ENCODE measurements at places on chromosomes 2 and 18.

DNA sequence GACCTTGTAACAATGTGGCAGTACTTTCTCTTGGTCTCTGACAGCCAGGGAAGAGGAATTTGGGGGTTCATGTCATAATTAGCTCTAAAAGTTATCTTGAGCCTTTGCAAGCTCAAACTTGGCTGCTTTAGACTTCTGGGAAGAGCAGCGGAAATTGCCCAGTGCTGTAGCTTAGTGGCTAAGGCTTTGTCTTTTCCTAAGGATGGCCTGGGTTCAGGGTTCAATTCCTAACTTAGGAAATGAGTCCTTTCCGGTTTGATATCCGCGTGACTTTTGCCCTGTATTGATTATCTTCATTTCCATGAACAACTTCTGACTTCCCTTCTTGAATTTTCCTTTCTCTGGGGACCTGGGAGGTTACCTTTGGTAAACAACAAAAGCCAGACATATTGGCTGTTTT lies 961.0 kb downstream of the CNTNAP5 start:
- DNase-seq, result no peak

DNA sequence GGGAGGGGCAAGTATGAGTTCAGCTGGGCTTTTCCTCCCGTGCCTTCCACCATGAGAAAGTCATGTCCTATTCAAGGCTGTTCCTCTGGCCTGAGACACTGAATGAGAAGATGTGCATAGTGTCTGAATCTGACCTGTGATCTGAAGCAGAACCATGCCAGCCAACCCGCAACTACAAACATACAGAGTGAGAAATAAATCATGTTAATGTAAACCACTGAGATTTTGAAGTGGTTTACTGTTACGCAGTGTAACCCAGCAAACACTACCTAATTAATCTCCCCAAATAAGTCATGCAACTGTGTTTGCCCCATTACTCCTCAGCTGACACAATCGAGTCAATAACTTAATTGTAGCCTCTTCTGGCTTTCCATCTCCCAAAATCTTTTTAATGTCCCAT lies 49.2 kb downstream of the METTL4 start:
- DNase-seq, result no peak

GRCh38 chr2:12267042-12267441 lies 449.7 kb upstream of the TRIB2 start:
- no peak for DNase-seq

GRCh38 chr2:170298861-170299429 lies 121.0 kb downstream of the MYO3B start:
- no peak for DNase-seq

GRCh38 chr2:85516653-85517389 lies 22.1 kb upstream of the MAT2A start:
- DNase-seq, result no peak

GRCh38 chr2:65436824-65437221 lies 4.4 kb upstream of the SPRED2 start:
- no peak for DNase-seq

DNA sequence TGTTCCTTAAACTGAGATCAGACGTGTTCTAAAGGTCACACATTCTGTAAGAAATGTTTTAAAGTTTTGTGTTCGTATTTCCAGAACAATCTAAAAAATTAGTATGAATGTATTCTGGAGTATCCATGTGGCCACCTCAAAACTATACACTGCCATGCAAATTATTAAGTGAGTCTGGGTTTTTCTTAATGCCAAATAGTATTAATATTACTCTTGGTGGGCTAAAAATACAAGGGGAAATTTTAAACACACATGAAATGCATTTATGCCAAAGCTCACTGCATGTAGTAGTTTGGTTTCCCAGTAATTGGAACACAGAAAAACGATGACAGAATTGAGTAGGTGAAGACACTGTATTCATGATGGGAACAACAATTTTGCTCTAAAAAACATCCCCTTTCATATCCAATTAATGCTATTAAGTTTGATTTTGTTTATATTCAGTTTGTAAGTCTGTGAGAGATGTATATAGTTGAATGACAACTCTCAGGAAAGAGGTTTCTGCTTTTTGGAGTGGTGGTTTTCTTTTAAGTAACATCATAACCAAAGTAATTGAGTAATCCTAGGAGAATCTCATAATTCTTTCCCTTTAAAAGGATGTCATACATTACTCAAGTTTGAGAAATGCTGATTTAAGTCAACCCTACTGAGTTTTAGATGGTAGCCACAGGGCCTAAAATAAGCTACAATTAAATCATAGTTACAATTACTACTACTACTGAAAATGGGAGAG lies 75.7 kb upstream of the CDCA7 start:
- DNase-seq, result no peak

DNA sequence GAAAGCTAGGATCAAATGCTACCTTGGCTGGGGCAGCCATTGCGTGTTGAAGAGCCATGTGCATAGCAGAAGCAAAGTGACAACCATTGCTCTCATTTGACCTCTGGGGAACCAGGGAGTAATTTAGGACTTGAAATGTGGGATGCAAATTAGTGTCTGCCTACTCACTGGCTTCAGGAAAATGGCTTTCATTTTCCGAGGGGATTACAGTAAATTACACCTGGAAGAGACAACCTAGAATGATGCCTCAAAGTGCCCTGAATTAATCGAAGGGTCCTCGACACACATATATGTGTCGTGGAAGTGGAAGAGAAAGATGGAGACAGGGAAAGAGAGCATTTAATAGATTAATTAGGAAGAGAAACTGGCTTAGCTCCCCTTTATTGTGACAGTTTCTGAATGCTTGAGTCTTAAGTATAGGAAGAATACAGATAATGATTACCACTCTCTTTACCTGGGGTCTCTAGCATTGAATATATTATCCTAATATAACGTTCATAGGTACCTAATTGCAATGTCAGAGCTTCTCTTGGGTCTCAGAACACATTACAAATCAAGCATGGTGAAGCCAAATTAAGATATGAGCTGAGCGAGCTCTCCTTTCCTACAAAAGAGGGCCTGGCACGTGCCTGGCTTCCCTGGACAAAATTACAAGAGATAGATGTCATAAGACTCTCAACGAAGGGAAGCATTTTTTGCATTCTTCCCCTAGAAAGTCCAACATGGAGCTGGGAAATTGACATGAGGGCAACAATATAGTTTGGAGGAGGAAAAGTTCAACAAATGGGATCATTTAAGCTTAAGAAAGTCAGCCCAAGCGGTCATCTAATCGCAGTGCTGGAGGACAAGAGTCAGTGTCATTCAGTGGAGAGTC lies 59.5 kb downstream of the MYCN start:
- no peak for DNase-seq

DNA sequence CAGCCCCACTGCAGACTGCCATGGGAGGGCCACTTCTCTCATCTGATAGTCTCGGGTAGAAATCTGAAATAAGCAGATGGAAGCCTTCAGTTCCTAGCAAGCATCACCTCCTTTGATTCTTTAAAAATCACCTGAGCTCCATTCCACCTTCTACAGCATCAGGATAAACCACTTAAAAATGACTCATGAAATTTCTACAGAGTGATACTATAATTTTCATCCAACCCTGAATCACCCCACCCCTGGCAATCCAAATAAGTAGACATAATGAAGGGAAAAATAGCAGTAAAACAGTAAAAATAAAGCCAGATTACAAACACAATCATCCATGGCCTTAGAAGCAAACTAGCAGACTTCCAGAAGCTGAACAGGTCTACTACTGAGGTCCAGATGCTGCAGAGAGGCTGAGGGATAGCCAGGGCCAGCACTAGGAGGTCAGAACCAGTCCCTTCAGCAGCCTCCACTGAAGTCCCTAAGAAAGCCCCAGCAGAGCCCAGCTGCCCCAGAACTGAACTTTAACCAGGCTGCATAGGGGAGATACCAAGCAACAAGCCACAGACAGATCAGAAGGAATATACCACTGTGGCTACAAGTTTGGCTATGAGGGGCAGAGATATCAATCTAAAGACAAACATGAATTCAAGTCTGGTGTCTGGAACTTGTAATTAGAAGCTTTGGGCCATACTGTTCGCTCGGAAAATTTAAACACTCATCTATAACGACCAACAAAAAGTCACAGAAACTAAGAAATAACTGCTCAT lies 54.7 kb upstream of the RNU4ATAC start:
- no peak for DNase-seq

DNA sequence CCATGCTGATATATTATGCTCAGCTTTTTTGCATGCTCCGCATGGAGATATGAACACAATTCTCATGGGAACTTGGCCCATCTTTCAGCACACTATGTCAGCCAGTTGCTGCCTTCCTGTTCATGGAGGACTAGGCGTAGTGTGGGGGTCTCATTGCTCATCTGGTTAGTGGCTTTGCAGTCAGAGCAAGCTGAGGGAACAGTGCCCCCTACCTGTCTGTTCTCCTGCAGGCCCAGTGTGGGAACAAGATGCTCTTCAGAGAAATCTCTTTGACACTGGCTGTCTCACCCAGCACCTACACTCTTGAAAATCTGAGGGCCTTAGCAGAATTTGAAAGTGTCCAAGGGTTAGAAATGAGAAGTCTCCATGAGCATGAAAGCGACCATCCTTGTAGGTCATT lies 47.1 kb downstream of the SPTBN1 start:
- no peak for DNase-seq

- no peak for DNase-seq
Measured at GRCh38 chr2:225725726-225726125, 326.2 kb downstream of the NYAP2 start.

DNA sequence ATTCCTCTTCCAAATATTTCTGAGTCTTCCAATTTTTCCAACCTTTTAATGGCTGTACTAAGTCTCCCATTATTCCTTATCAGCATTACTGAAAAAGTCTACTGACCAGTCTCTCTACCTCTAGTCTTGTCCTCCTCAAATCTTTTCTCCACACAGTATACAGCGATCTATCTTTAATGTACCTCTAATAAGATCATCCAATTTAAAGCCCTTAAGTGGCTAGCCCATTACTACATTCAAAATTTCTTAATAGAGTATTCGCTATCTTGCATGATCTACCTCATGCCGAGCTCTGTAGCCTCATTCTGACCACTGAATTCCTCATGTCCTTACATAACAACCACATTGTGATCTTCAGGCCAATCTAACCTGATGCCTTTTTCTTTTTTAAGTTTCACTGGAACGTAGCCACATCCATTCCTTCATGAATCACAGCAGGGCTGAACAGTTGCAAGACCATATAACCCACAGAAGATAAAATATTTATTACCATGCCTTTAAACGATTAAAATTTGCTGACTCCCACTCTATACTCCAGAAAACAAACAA lies 57.9 kb downstream of the SLC66A3 start:
- no peak for DNase-seq

GRCh38 chr2:21693081-21693480 lies 569.3 kb downstream of the TDRD15 start:
- DNase-seq, result no peak

DNA sequence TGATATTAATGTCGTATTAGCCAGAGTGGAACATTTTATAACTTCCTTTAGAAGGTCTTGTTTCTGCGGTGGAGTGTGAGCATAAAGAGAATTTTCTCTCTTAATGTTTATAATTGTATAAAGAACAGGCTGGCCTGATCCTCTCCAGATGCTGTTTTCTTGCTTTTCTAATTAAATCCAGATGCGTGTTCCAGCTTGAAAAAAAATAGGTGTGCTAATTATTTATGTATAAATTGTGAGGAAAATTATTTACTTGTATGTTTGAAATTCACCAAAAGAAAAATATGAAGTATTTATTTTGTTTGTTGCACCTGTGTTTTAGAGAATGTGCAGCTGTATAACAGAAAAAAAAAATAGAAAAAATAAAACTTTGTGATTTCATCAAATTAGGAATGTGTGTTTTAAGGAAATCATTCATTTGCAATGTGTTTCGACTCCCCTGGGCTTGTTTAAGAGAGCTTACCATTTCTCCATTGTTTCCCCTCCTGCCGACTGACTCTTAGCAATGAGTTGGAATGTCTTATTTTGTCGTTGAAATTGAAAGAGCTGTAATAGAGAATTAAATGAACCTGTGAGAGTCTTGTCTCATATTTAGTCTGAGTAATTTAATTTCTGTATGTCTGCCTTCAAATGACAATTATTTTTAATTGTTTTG lies 220.1 kb upstream of the NXPH2 start:
- DNase-seq, result no peak

DNA sequence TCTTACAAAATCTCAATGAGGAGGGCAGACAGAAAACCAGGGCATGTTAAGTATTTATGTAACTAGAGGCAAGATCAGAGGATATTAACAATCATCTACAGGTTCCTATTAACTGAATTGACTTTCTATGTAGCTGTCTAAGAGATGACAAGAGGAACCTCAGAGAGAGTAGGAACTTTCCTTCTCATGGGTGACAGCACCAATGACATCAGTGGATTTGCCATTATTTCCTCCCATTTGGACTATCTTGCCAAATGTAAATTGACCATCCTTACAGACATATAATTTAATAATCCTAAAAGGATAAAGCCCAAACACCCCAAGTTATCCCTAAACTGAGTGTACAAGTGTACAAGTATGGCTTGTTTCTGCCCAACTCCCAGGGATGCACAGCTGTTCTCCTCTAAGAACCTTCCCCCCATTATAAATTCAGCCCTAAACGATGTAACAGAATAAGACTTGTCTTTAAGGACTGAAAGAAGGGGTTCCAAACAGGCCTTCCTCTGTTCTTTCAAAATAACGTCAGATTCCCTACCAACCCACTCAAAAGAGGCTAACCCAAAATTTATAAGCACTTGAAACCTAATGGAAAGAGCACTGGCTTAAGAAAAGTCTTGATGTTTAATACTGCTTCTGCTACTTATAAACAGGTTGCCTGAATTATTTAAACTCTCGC lies 73.4 kb upstream of the CHAC2 start:
- no peak for DNase-seq

GRCh38 chr18:48949050-48949605 lies 1.6 kb downstream of the SMAD7 start:
- DNase-seq, result no peak

DNA sequence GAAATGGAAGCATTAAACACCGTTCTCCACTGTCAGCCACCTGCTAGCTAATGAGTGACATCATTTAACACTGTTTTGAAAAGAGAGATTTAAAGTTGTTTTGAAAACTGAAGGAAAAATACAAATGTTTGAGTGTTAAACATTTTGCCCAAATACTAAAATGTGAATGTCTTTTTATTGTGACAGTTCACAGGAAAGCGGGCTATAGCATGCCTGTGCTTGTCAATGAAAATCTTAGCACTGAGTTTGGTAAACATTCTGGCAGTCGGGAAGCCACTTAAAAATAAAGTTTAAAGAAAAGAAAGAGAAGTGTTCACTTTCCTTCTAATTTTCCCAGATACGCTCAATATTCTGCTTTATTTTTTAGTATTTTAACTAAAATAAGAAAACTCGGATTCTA lies 40.3 kb upstream of the SMIM21 start:
- no peak for DNase-seq

- DNase-seq, result no peak
Measured at GRCh38 chr2:20425884-20426283, 21.0 kb upstream of the RHOB start.

All from cerebellar nuclear complex (tissue), 1 donor.